Activated B cell treated with CpG ODN at 0.5 μM for 24 hours (primary cell): ENCODE measurements at places on chromosomes 6 and 20.

DNA sequence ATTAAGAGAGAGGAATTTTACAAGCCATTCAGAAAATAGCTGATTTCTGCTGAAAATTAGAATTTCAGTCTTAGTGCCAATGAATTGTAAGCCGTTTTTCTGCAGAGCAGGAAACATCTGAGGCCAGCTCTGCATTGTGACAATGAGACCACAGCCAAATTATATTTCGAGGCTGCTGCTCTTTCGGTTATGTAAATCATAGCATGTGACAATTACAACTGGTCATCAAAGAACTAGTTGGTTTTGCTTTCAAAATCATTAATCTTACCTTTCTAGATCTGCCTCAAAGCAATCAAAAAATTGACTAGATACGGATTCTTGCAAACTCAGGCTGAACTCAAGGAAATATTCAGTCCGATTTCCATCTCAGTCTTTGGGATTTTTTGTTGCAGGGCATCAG lies 33.4 kb upstream of the INSM1 start:
- no peak for DNase-seq

GRCh38 chr20:59938221-59938620 lies 1.9 kb downstream of the PPP1R3D start:
- DNase-seq, result no peak

- DNase-seq, result no peak
These were observed 301.0 kb downstream of the CENPW start for GRCh38 chr6:126640921-126641320.

GRCh38 chr6:114375541-114376192 lies 32.8 kb upstream of the HS3ST5 start:
- DNase-seq, result no peak

GRCh38 chr6:51261691-51262090 lies 443.0 kb downstream of the TFAP2B start:
- DNase-seq, result no peak

DNA sequence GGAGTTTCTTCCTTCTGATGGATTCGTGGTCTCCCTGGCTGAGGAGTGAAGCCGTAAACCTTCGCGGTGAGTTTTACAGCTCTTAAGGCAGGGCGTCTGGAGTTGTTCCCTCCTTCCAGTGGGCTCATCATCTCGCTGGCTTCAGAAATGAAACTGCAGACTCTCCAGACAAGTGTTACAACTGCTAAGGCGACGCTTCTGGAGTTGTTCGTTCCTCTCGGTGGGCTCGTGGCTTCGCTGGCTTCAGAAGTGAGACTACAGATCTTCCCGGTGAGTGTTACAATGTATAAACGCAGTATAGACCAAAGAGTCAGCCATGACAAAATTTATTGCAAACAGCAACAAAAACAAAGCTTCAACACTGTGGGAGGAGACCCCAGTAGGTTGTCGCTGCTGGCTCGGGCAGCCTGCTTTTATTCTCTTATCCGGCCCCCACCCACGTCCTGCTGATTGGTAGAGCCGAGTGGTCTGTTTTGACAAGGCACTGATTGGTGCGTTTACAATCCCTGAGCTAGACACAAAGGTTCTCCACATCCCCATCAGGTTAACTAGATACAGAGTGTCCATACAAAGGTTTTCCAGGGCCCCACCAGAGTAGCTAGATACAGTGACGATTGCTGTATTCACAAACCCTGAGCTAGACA lies 113.2 kb downstream of the GPX5 start:
- no peak for DNase-seq

DNA sequence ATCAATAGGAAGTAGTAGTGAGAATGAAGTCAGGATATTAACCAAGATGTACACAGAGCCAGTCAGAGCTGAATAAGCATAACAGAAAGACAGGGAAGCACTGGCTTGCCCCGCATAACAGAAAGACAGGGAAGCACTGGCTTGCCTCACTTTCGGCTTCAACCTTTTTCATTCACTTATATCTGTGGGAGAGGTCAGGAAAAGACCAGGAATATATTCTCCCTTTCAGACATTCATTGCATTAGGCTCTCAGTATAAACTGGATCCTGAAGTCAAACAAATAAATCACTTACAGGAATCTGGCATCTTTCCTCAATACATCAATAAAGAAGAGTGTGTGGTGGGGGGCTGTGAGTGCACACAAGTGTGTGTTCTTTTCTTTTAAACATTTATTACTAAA lies 437.6 kb downstream of the C6orf118 start:
- no peak for DNase-seq

GRCh38 chr20:32663335-32664011 lies 10.3 kb downstream of the C20orf203 start:
- DNase-seq, result no peak

DNA sequence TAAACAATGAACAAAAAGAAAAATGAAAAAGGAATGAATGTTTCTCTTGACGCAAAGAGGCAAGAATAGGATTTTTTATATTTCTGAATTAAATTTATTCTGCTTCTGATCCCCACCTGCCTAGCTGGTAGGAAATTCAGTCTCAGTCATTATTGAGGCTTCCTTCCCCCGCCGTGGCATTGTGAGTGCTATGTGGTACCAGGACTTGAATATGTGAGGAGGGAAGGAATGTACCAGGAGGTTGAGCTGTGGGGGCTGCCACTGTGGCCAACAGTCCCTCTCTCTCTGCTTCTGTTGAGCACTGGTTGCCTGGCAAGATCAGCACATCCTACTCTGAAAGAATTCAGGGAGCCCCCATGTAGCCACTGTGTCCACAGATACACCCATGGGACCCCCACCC lies 368.1 kb upstream of the JARID2 start:
- no peak for DNase-seq

DNA sequence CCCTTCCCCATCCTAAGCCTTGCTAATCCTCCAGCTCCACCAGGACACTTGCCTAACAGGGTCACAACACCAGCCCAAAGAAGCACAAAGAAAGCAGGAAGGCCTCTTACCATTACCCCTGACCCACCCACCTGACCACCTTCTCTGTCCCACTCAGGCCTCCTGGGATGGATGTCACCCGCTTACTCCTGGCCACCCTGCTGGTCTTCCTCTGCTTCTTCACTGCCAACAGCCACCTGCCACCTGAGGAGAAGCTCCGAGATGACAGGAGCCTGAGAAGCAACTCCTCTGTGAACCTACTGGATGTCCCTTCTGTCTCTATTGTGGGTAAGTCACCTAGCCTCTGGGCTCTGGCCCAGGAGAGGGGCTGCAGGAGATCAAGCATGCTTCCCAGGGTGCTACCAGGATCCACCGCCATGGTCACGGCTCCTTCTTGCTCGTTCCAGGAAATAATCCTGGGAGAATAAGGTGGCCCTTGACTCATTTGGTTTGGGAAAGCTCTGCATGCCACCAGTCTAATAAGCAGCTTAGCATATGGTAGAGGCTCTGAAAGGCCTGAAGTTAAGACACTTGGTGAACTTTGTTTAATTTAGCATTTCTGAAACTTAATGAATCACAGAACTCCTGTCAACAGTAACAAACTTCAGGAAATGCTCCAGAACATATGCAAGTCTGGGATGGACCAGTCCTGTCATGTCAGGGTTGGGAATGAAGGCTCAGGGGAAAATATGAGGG lies 19.2 kb downstream of the ASIP start:
- no peak for DNase-seq

DNA sequence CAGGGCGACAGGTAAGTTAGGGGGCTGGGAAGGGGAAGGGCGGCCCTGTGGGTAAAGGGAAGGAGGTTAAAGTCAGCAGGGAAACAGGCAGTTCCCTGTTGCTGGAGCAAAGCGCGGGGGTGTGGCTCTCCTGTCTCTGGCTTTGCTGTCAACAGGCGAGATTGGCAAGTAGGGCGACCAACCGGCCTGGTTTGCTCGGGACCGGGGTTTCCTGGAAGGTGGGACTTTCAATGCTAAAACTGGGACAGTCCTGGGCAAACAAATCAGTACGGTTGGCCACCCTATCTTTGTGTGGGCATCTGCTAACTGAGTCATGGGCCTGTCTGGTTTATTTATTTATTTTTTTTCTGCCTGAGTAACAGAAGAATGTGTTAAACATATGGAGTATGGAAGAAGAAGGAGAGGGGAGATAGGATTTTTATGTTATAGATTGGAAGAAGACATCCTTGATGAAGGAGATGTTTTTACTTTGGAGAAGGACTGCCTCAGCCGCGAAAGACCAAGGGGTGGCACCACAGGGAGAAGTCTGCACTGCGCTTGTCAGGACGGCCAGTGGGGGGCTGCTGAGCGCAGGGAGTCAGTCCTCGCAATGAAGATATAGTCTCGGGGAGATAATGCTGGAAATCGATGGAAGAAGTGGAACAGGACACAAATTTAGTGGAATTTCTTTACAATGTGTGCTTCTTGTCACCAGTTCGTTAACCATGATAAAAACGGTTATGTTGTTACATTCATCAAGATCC lies 43.4 kb upstream of the ESR1 start:
- no peak for DNase-seq

DNA sequence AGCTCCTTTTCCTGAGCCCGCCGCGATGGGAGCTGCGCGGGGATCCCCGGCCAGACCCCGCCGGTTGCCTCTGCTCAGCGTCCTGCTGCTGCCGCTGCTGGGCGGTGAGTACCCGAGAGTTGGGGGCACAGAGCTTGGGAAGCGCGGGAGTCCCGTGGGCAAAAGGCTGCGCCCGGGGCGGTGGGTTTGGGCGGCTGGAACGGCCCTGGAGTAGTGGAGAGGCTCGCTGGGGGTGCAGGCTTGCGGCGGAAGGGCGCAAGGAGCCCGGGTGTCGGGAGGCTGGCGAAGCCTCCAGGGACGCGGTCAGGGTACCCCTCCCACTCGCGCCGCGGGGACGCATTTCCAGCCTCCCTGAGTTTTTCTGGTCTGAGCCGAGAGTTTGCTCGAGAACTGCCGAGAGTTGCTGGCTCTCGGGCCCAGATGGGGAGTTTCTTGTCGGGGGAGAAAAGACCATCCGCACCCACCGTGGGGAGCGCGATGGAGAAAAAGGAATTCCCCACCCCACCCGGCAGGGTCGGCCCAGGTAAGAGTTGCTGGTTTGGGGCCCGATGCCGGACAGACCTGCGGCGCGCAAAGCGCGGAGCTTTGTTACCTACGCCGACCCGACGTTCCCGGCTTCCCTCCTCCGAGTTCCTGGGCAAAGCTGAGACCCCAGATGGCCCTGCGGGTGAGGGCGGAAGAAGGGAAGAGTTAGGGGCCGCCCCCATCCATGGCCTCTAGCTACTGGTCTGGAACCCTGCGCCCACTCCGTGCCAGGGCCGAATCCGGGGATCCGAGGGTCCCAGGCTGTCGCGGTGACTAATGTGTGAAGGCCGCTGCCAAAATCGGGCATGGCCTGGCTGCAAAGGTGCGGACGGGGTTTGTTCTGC lies 584 bp downstream of the PTK7 start:
- no peak for DNase-seq

DNA sequence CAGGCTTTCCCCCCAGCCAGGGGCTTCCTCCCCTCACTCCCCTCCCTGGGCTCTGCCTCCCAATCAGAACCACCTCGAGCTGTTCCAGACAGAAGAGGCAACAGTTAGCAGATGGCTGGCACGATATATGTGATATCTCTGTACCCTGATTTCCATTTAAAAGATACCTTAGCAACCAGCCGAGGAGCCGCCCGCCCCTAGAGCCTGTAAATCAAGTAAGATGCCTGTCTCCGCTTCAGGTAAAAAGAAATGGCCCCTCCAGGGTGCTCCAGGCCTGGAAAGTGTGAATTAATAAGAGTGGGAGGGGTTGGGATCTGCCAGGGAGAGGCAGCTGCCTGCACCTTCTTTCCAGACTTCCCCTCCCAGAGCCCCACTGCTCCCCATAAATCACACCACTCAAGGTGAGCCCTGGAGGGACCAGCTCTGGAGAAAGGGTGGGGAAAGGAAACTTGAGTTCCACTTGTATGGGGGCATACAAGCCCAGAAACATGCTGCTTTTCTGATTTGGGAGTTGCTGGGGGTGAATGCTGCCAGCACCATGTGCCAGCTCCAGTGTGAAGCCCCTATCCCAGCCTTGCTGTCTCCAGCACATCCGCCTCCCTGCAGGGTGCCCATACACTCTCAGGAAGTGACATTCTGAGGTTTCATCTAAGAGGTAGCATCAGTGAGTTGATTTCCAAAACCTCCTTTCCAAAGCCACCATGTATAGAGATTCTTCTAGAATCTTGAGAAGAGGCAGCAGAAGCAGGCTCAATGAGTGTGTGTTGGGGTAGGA lies 148.0 kb downstream of the LRFN2 start:
- DNase-seq, result no peak

- no peak for DNase-seq
These were observed 12.1 kb downstream of the LGSN start for GRCh38 chr6:63307581-63308246.

DNA sequence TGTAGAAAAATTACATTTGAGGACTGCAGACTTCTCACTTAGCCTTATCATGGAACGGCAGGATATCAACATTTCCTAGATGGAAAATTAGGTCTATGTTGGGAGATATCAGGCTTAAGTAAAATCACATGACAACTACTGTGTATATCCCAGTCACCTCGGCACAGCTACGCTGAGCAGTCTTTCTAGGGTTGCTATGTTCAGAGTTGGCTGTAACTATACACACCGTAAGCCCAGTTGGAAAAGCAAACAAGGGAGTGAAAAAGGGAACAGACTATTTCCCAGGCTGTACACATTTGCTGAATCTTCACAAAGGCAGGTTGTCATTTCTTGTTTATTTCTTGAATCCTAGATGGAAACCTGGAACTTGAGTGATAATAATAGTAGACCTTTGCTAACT lies 80.7 kb upstream of the PTPRK start:
- no peak for DNase-seq

DNA sequence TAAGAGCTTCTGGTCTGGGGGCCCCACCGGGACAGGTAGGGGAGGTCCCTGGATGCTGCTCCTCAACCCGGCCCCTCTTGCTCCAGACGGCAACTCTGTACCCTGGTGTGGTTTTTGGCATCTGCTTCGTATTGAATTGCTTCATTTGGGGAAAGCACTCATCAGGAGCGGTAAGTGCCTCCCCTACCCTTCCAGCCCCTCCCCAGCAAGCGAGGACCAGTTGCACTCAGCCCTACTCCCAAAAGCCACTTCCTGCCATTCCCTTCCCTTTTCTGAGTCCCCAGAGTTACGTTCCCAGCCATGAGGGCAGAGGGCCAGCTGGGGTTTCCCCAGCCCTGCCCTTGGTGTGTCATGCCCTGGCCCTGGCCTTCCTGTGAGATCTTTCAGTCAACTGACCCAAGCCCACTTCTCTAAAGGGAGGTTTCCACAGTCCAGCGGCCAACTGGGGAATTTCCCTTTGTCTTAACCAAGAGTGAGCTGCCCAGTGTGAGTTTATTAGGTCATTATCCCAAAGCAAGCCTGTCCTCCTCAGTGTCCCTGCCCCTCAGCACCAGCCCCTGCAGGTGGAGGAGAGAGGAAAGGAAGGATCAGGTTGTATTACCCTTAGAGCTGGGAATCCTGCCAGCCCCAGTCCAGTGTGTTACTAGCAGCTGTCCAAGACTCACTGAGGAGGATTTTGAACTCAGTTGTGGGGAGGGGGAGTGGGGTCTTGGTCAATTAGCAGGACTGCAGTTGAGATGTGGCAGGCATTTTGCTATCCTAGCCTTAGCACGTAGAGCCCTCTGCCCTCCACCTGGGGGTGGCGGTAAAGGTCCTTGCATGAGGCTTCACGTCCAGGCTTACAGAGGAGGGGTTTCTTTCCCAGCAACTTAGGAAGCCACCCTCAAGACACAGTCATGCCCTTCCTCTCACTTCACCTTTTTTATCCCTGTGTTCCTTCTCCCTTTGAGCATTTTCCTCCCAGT lies 45.8 kb downstream of the TM9SF4 start:
- no peak for DNase-seq

GRCh38 chr6:161586887-161587286 lies 313.0 kb upstream of the AGPAT4 start:
- DNase-seq, result no peak
